ENCODE measurements at places on chromosomes 2 and 18.

GRCh38 chr2:86622519-86623042, 1.1 kb downstream of the RNF103 start:
- no peak for DNase-seq

DNA sequence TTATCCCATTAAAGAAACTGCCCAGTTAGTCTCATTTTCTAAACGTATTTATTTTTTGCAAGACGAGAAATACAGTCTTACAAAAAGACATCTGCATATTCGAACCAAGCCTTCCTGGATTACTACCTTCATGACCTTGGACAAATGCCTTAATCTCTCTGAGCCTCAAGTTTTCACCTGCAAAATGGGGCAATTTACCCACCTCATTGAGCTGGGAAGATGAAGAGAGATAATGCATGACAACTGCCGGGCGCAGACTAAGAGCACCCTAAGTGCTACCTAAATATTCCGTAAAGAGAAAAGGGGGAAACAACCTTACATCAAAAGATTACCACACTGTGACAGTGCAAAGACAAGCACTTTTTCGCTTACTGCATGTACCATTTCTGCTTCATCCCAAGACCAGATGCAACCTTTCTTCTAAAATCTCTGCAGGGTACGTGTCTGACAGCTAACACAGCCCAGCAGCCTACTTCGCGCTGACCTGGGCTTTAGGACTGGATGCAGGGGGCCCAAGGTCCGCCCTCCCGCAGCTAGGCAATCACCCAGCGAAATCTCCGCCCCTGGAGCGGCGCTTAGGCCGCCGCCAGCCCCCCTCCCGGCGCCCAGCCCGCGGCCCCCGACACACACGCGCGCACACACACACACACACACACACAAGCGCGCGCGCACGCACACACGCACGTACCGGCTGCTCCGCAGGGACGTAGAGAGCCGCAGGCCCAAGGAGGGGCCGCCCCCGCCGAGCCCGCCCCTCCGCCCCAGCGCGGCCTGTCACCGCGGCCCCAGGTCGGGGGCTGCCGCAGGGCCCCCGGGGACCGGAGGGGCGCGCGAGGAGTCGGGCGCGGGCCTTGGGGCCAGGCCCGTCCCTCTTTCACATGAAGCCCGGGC, 766 bp downstream of the MAP3K2 start:
- peak; percentile 76 for DNase-seq

- DNase-seq: no peak
Observed at GRCh38 chr2:7755879-7756278, 838.7 kb downstream of the RNF144A start.

DNA sequence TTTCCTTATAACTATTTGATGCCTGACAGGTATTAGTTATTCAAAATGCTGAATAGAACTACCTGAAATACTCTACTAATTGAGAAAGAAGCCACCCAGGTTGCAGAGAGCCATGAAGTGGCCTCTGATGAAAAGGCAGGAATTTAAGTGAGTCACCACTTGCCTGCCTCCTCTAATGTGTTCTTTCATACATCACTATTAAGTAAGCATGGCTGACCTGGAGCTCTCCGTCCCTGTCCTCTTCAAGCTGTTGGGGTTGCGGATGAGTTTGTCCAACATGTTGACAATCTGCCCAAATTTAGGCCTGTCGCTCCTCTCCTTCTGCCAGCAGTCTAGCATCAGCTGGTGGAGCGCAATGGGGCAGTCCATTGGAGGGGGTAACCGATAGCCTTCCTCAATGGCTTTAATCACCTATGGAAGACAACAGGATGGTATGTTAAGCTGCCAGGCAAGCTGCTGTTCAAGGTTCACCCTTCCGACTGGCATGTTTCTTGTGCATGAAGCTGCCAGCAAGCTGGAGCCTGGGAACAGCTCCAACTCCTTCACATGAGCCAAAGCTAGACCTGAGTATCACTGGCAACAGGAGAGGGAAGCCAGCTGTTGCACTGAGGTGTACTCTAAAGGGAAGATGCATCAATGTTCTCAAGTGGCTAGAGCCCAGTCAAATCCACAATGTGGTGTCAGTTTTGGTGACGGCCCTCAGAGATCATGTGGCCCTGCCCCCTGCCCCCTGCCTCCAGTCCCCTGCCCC, 142.2 kb downstream of the EPHA4 start:
- no peak for DNase-seq

DNA sequence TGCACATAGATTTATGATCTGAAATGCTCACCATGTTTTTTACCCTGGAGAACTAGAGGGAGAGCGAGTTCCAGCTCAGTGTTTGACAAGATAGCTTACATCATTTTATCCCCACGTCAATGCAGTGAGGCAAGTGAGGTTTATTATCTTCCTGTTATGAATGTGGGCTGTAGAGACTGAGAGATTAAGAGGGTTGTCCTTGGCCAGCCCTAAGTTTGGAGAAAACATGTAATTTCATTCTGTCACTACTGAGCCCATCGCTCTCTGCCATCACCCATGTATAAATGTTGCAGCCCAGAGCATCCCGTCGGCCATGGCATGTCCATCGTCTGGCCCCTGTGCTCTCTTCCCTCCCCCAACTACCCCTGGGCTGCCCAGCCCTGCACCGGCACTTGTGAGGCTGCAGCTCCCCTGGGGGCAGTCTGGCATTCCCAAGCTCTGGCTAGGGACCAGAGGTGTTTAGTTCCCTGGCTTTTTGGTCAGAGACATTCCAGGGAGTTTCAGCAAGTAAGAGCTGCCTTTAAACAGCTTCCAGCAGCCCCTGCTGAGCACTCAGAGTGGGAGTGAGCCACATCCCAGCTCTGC, 136.7 kb downstream of the ANTXR1 start:
- no peak for DNase-seq

DNA sequence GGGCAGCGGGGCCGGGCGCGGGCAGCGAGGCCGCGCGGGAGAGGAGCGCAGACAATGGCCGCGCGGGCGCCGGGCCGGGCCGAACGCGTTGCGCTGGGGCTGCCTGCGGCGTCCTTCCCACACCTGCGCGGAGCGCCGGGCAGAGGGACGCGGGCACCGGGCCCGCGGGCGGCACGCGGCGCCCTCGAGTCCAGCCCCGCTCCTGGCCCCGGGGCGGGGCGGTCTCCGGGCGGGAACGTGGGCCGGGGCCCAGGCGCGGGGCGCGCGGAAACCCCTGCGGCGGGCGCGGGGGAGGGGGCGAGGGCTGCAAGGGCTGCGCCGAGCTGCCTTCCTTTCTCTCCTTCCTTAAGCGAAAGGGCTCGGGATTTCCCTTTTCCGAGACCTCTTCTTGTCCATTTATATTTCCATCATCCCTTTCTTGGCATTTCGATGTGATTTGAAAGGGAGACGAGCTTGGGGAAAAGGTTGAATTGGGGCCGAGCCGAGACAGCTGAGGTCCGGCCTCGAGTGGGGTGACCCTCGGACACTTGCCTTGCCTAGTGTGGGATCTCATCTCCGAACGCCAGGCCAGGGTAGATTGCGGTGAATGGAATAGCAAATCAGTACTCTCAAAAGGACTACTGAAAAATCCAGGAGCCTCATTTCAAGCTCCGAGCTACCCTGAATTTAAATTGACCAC, 676 bp downstream of the KLHL23 start:
- DNase-seq: no peak

Measured in amygdala (tissue), 56 donors.